ENCODE measurements at places on chromosomes 7 and 10.

GRCh38 chr7:18221377-18222293 is 194.0 kb upstream of the PRPS1L1 start:
- DNase-seq, result no peak

DNA sequence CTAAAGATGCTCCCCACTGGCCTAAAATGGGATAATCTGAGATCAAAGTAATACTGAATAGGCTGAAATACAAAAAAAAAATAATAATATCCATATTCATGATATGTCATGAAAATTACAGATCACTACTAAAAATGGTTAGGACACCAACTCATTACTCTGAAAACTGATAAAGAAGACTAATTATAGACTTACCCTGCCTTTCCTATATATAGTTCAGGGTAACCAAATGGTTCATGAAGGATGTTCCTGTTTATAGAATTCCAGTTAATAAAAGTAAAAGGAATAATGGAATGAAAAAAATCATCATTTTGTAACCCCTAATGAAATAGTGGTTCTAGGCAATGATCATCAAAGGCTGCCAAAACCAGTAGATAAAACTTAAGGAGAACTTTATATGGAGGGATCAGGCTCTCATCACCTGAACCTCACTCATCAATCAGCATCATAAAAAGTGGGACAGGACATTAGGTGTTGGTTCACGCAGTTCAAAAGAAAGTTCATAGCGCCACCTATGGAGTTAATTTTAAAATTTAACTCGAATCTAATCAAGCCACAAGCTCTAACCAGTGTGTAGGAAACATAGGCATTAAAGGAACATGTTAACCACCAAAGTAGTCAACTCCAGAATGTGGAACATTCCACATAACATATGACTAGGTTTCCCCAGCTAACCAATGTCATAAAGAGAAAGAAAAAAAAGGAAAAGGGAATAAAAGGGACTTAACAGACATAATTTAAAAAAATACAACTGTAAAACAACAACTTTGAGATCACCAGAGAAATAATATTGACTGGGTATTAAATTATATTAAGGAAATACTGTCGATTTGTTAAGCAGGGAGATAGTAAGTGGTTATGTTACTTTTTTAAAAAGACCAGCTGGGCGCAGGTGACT is 35.7 kb downstream of the P4HA1 start:
- no peak for DNase-seq

DNA sequence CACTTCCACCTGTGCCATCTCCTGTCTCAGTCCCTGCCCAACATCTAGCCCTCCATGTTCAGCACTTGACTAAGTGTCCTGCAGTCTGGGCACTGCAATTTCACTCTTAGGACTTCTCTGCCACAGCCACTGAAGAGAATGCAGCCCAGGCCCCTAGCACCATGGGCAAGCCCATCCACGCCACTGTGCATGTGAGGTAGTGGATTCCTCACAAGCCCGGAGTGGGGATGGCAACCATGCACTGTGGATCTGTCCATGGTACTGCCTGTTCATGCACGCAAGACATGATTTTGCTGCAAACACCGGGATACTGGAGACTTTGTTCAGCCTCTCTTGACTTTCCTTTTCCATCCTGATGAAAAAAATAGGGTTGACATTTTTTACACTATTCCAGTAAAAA is 12.3 kb downstream of the DDC start:
- no peak for DNase-seq

GRCh38 chr10:17425584-17426262 is 28.7 kb downstream of the ST8SIA6 start:
- DNase-seq, result peak; percentile 27

- no peak for DNase-seq
These were observed 230.9 kb downstream of the CAMK1D start for GRCh38 chr10:12579954-12580858.

DNA sequence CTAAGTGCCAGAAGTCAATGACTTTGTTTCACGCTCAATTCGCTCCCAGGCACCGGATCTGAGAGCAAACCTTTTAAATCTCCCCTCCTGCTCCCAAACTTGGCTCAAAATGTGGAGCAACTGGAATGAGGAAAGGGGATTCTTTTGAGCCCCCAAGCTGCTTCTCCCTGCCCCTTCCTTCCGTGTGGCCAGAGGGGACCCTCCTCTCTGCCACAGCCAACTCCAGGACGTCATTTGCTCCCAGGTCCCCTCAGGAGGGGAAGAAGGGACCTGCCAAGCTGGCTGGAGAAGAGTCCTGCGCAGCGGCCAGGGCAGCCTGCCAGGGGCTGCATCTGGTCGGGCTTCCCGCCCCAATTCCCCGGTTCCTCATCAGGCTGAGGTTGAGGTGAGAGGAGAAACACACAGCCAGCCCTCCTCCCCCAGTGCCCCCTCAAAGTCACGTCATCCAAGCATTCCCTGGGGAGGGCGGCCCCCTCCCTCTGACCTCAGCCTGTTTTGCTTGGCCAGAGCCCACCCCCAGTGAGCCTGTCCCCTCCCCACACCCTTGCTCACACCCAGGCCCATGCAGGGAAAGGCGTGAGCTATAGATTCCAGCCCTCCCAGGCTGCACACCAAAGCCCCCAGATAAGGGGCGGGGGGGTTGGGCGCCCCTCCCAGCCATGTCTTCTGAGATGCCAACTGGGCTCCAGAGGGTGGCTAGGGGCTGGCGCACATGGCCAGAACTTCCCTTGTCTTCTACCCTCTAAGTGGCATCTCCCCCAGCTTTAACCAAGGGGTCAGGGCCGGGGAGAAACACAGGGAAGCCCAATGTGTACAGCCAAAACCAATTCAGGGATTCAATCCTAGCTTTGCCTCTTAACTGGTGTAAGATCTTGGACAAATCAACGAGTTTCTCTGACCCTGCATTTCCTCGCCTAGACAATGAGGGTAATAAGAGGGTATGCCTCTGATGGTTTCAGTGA is 35.0 kb downstream of the SH3PXD2A start:
- no peak for DNase-seq

GRCh38 chr10:68202960-68203353 is 29.0 kb downstream of the ATOH7 start:
- no peak for DNase-seq

- no peak for DNase-seq
These were observed 128.9 kb downstream of the NRCAM start for GRCh38 chr7:108327353-108327752.

GRCh38 chr10:34219753-34220548 is 595.1 kb downstream of the PARD3 start:
- no peak for DNase-seq

GRCh38 chr7:41145656-41146055 is 557.2 kb downstream of the INHBA start:
- DNase-seq, result no peak

GRCh38 chr7:75614401-75614800 is 122.3 kb downstream of the SPDYE5 start:
- no peak for DNase-seq

GRCh38 chr10:22317771-22318565 is 1.8 kb downstream of the COMMD3 start:
- no peak for DNase-seq

- no peak for DNase-seq
These were observed 85.8 kb downstream of the TNS3 start for GRCh38 chr7:47496056-47496665.

GRCh38 chr10:1360011-1360557 is 303.9 kb downstream of the WDR37 start:
- DNase-seq, result no peak

DNA sequence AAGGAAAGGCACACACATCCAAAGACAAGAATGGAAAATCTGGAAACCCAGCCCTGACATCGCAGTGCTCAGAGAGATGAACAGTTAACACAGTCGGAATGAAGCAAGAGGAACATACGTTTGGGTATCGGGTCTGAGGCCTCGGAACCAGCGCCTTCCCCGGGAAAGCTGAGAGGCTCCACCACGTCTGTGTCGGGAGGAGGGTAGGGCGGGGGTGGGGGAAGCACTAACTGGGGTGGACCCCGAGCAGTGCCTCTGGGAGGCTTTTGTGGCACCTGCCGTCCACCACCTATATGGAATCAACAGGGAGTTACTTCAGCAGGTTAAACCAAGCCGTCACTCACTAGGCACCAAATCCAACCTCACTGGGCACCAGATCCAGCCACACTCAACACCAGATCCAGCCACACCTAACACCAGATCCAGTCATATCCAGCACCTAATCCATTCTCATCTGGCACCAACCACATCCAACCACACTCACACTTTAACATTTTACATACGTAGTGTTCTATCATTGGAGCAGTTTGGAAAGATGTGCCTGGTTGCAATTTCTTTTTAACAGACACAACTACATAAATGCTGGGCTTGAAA is 233.6 kb downstream of the COBL start:
- DNase-seq, result no peak

GRCh38 chr7:93945083-93945482 is 23.5 kb downstream of the GNG11 start:
- no peak for DNase-seq

DNA sequence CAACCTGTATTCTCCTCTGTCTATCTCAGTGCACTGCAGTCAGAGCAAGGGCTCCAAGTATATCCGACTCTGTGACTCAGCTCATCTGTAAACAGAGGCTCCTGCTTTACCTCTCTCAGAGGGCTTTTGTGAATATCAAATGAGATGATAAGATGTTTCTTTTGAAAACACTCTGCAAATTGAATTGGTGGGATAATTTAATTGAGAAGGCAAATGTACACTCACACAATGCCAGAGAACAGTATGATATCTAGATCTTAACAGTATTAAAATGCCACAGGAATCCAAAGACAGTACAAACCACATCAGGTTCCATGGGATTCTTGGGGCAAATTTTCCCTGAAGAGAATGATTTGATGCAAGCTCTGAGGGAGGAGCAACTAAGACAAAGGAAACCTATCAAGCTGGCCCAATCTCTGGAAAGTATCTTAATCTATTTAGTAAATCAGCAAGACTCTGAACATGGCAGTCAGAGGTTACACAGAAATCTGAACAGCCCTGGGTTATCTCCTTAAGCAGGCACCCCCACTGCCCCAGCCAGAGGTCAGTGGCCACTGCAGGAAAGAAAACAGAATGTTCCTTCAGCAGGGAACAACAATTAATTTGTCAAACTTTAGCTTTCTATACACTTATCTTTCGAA is 45.9 kb downstream of the DOCK4 start:
- DNase-seq, result no peak

GRCh38 chr10:10796774-10797415 is 220.8 kb upstream of the CELF2 start:
- DNase-seq, result no peak

DNA sequence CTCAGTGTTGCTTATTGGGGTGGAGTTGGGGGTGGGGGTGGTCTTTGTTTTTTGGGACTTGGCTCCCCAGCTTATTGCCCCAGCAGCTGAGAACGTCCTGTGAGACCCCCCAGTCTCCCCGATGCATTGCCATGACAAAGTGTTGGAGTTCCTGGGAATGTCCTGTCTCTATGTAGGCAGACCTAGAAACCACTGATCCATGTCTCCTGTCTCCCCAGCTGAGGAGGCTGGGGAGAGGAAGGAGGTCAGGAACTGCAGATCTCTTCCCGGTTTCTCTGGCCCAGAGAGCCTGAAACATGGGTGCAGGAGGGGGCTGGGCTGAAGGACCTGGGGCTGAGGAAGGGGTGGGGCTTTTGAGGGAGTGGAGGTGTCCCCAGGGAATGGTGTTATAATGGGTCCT is 80.2 kb upstream of the GTF2IRD1 start:
- no peak for DNase-seq

- DNase-seq, result no peak
These were observed 140.1 kb downstream of the CPEB3 start for GRCh38 chr10:92150823-92151222.

DNA sequence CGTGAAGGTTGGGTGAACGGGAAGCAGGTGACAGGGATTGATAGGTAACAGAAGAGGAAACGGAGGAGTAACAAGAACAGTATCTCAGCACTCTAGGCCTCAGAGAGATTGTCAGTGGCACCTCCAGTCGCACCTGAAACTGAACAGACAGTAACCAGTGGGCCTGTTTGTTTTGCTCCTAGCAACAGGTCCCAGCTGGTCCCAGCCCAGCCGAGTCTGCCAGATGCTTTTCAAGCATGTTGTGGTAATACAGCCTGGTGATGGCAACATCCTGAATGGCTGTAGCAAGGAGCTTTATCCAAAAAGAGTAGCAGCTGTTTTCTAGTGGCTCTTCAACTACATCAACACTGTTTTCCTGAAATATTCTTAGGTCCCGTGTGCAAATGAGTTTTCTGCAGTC is 4.7 kb downstream of the CACNB2 start:
- no peak for DNase-seq

- no peak for DNase-seq
These were observed 111.3 kb downstream of the ETV1 start for GRCh38 chr7:13878154-13878553.

DNA sequence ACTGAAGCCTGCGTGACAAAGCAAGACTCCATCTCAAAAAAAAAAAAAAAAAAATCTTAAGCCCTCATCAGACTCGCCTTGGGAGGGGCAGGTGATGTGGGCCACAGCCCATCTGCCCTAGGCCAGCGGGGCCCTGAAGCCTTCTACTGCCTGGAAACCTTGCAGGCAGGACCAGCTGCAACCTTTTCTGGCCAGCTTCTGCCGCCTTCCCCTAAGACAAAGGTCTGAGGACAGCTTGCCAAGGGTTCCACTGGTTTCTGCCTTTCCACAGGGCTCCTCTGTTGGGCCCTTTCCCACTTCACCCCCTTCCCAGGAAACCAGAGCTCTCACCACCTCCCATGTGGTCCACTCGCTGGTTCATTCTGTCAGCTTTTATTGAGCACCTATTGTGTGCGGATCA is 35.2 kb downstream of the UBTD1 start:
- no peak for DNase-seq

DNA sequence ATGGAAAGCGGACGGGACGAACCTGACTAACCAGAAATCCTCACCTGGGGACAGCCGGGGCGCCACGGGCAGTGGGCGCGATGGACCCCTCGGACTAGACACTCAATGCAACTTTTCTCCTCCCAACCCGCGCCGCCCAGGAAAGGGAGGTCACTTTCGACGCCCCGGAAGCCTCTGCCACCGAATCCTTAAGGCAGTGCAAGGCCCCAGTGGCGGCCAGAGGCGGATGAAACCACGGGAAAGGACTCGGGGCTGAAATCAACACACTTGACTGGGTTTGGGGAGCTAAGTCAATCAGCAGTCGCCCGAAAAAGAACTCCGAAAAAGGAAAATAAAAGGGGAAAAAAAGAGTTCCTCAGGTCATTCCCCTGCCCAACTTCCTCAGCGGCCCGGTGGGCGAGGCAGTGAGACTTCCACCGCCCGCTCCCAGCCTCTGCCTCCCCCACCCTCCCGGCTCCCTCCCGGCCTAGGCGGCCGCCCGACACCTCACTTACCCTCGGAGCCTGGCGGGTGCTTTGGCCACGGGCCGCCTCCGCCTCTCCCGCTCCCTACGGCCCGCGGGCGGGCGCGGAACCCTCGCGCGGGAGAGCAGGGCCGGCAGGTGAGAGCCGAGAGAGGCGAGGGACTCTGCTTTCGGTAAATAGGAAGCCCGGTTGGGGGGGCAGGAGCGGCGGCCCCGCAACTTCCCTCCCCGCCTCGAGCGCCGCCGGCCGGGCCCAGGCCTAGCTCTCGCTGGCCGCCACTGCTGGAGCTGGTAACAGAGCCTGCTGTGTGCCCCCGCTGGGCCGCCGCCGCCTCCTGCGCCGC is 518 bp downstream of the WAPL start:
- DNase-seq, result peak; percentile 45

GRCh38 chr10:1203704-1204103 is 147.5 kb downstream of the WDR37 start:
- DNase-seq, result no peak

Measured in stimulated activated naive CD4-positive, alpha-beta T cell treated with Interleukin-2 at 50 U/mL for 16 hours (primary cell).